ENCODE measurements at places on chromosomes 7 and 10.

GRCh38 chr7:117231047-117231359 lies 91.9 kb downstream of the WNT2 start:
- DNase-seq: no peak

DNA sequence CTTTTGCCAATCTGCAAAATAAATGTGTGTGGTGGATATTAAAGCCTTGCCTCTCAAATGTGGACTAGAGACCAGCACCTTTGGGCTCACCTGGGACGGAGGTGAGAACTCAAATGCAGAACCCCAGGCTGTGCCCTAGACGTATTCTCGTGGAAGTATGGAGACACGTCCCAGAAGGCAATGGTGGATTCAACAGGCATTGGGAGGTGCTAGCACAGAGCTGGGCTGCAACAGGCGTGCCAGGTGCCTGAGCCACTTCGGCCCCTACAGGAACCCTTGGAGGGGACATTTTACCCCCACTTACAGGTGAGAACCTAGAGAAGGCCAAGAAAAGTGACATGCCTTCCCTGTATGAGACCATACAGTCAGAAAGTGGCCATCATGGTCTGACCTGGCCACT lies 12.2 kb downstream of the DDX56 start:
- no peak for DNase-seq

DNA sequence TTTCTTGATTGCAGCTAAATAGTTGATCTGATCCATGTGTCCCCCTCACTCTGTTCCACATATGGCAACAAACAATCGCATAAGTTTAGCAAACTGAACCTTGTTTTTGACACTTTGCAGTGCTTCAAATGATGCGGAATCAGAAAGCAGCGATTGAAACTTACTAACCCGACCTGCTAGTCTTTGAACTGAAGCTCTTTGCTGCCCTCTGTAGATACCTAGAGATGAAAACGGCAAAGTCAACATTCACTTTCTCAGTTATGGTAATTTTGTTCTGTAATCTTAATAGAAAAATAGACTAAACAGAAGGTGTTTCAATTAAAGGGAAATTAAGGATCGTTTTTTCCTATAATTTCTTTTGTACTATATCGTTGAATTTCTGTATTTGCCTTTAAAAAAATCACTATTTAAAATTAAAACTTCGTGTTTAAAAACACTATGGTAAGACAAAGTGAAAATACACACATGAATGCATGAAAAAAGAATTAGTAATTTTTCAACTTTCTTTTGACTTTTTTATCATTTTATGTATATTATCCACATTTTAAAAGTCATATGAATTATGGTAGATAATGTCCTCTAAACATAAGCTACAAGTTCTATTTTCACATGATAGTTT lies 276.5 kb downstream of the MAGI2 start:
- DNase-seq: peak; percentile 11

DNA sequence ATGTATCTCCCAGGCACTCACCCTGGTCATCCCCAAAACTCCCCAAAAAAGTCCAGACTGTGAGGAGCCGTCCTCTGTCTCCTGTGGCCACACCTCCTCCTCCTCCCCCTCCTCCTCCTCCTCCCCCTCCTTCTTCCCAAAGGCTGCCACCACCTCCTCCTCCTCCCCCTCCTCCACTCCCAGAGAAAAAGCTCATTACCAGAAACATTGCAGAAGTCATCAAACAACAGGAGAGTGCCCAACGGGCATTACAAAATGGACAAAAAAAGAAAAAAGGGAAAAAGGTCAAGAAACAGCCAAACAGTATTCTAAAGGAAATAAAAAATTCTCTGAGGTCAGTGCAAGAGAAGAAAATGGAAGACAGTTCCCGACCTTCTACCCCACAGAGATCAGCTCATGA lies 7.1 kb downstream of the LMOD2 start:
- DNase-seq: no peak

DNA sequence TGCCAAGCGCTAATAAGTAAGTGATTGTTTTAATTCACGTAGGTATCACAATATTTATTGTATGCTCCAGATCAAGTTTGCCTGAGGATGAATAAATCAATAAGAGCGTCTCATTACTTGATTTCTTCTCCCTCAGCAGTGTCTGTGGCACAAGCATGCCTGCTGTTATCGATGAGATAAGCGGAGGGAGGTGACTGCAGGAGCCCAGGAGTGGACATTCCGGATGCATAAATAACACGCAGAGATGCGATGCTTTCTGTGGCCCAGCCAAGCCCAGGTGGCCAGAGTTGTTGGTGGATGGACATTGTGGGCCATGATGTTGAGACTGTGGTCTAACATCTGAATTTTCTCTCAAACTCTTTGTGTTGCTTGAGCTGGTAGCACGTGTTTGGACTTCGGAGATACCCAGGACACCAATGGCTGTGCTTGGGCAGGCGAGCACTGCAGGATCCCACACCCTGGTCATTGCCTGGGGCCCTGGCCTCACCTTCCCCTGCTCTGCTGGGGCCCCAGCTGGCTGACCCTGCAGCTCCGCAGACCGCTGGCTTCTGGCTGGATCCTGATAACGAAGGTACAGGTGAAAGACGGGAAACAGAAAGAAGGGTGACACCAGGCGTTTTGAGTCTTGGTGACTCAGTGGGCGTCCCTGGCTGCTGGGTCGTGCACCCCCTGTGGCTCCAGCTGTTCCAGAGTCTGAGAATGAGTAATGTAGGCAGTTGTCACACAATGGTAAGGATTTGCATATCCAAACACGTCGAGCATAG lies 31.2 kb upstream of the MNX1 start:
- no peak for DNase-seq

Measured in skeletal muscle cell (primary cell).